ENCODE measurements at places on chromosomes 3 and 15.

GRCh38 chr3:149042789-149043386, 43.4 kb downstream of the HLTF start:
- no peak for DNase-seq

- DNase-seq, result no peak
These were observed 18.4 kb downstream of the ZBTB38 start for GRCh38 chr3:141386611-141387111.

- DNase-seq, result no peak
These were observed 290.6 kb downstream of the SATB1 start for GRCh38 chr3:18134386-18135059.

DNA sequence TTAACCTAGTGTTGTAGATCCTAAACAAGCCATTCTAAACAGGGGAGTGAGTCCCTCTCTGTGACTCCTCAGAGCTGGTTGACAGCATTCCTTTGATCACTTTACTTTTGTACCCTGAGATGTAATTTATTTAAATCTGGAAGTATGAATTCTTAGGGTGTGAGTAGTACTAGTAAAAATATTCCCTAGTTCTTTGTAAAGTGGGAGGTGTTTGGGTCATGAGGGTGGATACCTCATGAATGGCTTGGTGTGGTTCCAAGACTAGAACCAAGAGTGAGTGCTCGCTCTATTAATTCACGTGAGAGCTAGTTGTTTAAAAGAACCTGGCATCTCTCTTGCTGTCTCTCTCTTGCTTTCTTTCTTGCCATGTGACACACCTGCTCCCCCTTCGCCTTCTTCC, 223.7 kb downstream of the SQOR start:
- DNase-seq, result no peak

- DNase-seq, result no peak
These were observed 67.0 kb downstream of the ZNF609 start for GRCh38 chr15:64527263-64527984.

DNA sequence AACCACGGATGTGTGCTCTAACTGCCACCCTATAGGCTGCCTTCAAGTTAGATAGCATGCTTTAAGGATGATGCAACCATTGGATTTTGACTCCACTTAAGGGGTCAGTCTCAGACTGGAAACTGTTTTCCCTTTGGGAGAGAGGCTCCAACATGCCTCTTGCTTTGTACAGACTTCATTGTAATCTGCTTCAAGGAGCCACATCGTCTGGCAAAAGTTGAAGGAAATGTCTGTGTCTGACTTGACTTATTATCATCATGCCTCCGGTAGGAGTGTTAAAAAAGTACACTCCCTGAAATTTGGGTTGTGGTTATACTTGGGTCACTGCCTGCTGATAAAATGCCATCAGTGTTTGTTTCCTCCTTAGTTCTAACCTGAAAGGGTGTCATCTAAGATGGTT, 245.4 kb upstream of the CDIN1 start:
- DNase-seq, result no peak

GRCh38 chr15:90367576-90367975, 15.5 kb downstream of the ZNF774 start:
- no peak for DNase-seq

- no peak for DNase-seq
These were observed 230.5 kb downstream of the UNC13C start for GRCh38 chr15:54208786-54209185.

DNA sequence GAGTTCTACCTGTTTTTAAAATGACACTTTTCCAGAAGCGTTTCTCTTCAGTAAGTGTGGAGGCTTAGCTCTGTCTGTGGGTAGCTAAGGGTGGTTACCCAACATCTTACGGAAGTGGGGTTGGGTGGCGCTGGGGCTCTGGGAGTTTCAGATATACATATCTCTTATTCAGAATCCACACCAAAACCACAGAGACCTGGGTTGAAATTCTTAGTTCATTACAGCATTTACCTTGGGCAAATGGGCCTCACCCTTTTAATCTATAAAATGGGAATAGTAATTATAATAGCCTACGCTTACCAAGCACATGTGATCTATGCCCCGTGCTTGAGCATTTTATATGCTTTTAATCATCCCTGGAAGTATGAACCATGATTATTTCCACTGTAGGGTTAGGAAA, 9.4 kb downstream of the PTPRG start:
- no peak for DNase-seq

DNA sequence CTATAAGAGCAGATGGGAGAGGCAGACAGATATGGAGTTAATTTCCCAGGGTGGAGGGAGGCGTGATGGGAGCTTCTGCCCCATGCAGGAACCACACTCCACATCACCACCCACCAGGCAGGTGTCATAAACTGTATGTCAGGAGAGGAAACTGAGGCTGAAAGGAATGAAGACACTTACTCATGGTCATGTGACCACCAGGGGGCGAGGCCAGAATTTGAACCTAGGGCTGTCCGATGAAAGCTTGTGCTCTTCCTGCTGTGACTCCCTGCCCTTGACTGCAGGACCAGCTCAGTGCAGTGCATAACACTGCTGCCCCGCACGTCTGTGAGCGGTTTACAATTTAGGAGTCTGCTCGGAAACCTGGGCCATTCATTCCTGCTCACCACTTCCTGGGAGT, 28.8 kb downstream of the NUP210 start:
- DNase-seq, result no peak

DNA sequence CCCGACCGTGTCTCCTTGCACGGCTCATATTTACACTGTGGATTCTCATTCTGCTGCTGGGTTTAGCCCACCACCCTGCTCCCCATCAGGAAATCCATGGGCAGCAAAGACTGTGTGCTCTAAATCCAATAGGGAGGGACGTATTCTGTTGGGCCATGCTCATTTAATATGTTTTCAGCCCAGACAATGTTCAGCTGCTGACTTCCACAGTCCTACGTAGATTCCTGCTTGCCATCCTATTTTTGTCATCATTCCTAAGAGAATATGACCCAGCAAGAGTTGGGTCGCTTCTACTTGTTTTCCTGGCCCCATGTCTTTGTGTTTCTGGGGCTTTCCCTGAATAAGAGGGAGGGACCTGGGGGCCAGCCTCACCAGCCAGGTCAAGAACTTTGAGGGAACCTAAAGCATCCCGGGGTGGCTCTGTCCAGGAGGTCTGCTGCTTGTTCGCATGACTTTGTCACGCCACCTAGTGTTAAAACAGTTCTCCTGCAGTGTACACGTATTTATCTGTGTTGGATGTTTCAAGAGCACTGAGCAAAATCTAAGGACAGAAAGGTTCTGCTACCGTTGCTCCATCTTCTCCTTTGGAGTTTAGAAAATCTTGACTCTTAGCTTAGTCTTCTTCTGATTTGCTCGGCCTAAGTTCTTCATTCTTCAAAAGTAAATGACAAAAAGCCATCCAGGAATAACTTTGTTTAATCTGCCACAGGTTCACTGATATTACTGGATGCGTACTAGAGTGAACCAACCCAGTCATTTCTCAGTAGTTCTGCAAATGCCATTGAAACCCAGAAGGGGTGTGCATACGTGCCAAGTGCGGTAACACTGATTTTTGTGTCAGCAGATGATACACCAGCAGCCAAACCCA, 79.8 kb upstream of the NR2E3 start:
- DNase-seq, result no peak

GRCh38 chr3:33915796-33916546, 117.5 kb downstream of the PDCD6IP start:
- DNase-seq, result no peak

- DNase-seq, result no peak
These were observed 2.4 kb downstream of the SLCO3A1 start for GRCh38 chr15:91855684-91856489.

GRCh38 chr15:27538325-27538724, 560.8 kb downstream of the OCA2 start:
- no peak for DNase-seq

DNA sequence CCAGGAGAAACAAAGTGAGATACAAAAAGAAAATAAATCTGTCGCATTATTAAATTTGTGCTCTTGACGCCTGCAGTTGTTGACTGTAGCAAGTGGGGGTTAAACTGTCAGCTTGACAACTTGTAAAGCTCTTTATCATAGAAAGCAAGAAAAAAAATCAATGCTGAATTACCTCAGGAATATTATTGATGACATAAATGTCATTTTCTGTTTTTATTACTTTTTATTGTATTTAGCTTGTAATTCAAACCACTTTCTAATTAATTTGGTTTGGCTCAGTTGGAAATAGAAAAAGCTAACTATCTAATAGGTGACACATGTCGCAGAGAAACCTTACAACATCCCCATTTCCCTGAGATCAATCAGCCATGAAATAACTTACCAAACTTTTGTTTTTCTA, 195.3 kb downstream of the CDIN1 start:
- no peak for DNase-seq

GRCh38 chr15:72099155-72099554, 18.8 kb downstream of the MYO9A start:
- DNase-seq, result no peak

- DNase-seq, result no peak
These were observed 965 bp downstream of the FLNB start for GRCh38 chr3:58009026-58009748.

DNA sequence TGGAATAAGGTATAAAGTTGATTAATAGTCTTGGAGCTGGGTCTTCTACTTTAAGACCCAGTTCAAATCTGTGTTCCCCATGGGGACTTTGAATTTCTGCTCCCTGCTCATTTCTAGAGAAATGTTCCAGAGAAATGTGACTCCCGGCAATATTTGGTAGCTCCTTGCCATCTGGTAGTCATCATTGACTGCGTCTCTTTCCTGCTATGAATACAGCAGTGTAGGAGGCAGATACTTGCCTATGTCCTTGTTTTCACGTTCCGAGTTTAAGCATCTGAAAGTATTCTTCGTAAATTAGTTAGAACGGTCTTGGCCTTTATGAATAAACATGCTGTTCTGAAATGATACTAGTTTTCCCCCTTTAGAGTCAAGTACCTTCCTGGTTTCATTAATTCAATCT, 352.9 kb downstream of the PTPRG start:
- DNase-seq, result no peak

DNA sequence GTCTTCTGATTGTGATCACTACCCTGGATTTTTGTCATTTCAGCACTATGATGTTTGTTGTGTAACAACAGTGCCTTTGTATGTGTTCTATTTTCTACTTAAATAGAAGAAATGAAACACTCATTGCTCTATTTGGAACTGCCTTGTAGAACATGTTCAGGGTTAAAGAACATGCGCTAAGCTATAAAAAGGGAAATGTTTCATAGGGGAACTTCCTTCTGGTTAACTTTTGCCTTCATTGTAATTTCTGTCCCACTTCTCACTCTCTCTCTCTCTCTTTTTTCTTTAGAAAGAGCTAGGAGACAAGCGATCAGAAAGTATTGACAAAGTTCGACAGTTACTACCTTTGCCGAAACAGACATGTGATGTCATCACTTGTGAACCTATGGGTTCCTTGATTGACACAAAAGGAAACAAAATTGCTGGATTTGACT, at the start of gene P2RY12:
P2RY12 (minus strand) TSS at position 13 of the 434 bp plus-strand sequence. CDS start 45,908 bp downstream, outside the sequence.
- no peak for DNase-seq

DNA sequence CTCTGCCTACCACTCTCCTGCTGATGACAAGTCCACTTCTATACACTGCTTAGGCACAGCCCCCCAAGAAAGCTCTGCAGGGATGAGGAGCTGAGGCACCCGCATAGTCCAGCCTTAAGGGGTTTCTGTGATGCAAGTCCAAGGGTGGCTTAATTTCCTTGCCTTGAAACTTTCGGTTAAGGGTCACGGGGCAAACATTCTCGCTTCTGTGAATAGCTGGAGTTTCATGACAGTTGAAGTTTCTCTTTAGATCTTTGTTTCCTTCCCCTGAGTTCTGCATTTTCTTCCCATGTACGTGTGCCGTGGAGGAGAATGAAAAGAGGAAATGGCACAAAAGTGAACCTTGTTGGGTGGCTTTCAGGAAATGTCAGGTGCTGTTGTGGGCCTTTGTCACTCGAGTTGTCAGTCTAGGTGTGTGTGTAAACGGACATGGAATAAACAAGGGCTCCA, 7.0 kb downstream of the GPR160 start:
- no peak for DNase-seq

GRCh38 chr15:92751528-92751927, 96.0 kb upstream of the FAM174B start:
- DNase-seq, result no peak

- DNase-seq, result no peak
These were observed 92.6 kb downstream of the ERC2 start for GRCh38 chr3:56375654-56376053.

DNA sequence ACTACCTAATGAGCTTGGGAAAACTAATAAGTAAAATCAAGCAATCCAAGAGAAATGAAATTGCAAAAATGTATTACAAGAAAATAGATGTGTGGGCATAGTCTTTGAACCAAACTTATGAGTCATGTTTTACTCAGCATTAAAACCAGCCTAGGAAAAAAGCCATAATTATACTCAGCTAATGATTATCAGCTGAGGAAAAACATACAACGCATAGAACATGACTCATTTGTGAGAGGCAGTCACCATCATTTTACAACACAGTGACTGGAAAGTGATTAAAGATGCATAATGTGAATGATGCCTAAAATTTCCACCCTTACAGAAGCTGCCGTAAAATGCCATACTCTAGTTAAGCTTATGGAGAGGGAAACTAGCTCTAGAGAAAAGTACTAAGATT, 238.0 kb upstream of the EOMES start:
- DNase-seq, result no peak

GRCh38 chr15:70492240-70493177, 270.8 kb downstream of the UACA start:
- peak; percentile 80 for DNase-seq

DNA sequence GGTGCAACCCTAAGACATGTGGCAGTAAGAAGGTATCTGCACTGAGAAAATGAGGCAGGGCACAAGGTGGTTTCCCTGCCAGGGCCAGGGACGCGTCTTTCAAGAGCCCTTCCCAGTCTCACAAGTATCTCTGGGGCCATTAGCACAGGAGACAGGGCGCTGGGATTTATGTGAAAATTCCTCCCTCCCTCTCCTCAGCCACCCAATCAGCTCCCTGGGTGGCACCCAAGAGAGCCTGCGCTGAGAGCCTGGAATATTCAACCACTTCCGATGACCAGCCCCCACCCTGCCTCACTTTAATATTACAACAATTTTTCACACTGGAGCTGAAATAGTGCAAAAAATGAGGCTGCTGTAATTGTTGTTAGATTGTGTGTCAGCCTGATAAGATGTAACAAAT, 26.1 kb downstream of the SEC61A1 start:
- no peak for DNase-seq
